ENCODE measurements at places on chromosomes 12 and 14.

GRCh38 chr12:68334132-68334531 lies 2.0 kb upstream of the MDM1 start:
- DNase-seq, result peak; percentile 22

GRCh38 chr12:23950775-23951451 lies 1.4 kb upstream of the SOX5 start:
- no peak for DNase-seq

- DNase-seq, result no peak
Observed at GRCh38 chr14:90429236-90429635, 32.4 kb downstream of the CALM1 start.

DNA sequence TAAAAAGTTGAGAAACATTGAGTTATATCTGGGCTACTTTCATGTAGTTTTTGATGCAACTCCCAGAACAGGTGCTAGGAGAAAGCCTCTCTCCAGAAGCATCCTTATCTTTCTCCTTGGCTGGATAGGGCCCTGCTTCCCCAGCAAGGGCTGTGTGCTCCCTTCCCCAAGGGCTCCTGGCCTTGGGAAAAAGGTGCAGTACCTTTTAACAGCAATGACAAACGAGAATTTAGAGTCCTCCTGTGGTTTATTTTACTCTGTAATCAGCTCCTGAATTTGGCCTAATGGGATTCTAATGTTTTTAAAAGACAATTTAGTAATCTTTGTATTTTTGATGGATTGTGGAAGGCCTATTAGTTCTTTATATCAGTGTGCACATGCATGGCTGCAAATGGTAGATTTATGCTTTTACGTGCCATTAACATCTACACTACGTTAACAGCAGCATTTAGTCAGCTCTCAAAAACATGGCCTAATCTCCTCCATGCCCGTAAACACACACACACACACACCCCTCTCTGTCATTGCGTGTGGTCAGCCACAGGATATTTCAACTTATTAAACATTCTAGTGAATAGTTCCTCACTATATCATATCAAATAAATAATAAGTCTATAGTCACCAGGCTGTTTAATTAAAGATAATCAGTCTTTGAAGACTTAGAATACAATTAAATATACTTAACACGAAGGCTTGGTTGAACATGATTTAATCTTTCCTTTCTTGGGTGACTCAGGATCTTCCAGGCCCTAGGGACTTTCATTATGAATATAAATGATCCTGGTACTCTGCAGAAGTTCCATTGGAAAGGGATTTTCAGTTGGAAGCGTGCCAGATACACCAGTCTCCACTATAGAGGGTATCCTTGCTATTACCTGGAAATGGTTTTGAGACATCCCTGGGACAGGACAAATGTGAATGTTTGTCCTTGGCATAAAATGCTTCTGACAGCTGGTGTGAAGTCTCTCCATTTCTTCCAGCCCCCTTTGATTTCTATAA lies 181.4 kb upstream of the PWP1 start:
- DNase-seq, result no peak

GRCh38 chr12:80894179-80894578 lies 43.6 kb downstream of the LIN7A start:
- DNase-seq, result no peak

DNA sequence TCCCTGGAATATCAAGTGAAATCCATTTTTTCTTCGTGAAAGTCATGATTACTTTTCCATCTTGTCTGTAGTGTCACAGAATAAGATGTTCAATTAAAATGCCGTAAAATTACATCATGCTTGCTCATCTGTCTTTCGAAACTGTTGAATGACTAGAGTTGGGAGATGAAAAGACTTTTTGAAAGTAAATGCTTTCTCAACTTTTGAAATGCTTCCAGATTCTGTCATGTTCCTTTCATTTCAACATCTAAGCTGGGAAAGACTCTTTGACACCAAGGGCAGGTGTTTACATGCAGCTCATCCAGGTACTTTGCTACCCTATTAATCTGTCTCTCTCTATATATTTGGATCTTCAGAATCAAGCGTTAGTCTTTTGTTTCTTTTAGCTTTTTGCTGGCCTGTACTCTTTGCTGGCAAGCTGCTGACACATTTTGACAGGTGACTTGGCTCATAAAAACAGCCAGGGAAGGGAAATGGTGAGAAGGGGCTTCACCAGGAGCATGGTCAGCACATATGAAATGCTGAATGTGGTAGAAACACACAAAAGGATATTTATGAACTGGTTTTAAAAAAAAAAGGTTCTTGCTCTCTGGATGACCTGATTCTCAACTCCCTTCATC lies 77.0 kb upstream of the METAP2 start:
- DNase-seq, result no peak

GRCh38 chr14:96905825-96906224 lies 108.6 kb downstream of the VRK1 start:
- no peak for DNase-seq

DNA sequence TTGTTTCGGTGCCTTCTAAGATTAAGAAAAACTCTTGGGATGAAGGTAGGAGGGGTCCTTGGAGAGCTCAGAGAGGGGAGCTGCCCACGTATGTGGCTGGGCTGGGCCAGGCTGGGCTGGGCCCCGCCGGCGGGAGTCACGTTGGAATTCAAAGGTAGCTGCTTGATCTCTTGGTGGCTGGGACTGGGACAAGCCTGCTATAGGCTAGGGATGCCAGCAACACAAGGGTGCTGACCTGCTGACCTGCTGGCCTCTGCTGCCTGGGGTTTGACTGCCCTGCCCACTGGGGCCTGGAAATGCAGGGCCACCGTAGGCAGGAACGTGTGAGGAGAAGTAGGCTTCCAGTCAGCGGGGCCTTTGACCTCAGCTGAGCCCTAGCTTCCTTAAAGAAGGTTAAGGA lies 52.8 kb upstream of the GTF2A1 start:
- DNase-seq, result no peak

DNA sequence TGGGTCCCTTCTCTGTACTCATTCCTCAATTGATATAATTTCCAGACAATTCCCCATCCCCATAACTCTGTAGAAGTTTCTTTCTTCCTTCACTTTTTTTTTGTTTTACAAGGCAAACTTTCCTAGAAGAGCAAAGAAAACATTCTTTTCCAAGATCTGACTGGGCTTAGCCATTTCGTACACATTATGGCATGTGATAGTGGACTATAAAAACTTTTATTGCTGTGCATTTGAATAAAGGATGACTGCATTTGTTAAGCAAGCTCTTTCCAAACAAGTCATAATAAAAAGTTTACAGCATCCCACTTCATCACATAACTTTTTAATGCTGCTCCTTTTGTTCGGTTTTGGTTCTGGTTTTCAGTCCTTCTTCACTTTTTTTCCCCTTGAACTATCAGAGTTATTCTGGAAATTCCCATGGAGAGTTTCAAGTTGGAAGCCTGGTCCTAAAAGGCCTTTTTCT lies 231.0 kb upstream of the HMGA2 start:
- no peak for DNase-seq

- DNase-seq, result no peak
Observed at GRCh38 chr12:57491393-57492280, 3.8 kb downstream of the MARS1 start.

GRCh38 chr14:100893228-100893601 lies 10.3 kb downstream of the RTL1 start:
- DNase-seq, result no peak

- DNase-seq, result no peak
Observed at GRCh38 chr12:54019924-54020590, 8.2 kb upstream of the HOXC6 start.

GRCh38 chr12:51630986-51631385 lies 40.0 kb downstream of the SCN8A start:
- no peak for DNase-seq

- DNase-seq, result no peak
Observed at GRCh38 chr12:948238-948637, 1.3 kb downstream of the RAD52 start.

- no peak for DNase-seq
Observed at GRCh38 chr12:118190266-118190665, 54.3 kb downstream of the PEBP1 start.

DNA sequence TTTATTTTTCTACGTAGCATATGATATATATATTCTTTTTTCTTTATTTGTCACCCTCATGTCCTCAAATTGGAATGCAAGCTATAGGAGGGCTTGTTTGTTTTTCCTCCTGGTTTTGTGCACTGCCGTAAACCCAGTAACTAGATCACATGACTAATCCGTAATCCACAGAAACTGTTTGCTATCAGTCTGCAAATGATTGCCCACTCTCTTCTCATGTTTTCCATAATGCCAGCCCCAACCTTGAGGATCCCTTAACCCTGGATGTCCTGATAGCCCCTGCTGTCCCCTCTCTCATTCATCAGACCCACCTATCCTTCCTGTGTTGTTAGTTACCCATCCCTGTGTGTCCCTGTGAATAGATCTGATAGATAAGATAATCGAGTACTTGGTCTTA lies 94.0 kb downstream of the TSPAN9 start:
- DNase-seq, result no peak

- peak; percentile 46 for DNase-seq
Observed at GRCh38 chr14:80202888-80203562, 8.3 kb downstream of the DIO2 start.

DNA sequence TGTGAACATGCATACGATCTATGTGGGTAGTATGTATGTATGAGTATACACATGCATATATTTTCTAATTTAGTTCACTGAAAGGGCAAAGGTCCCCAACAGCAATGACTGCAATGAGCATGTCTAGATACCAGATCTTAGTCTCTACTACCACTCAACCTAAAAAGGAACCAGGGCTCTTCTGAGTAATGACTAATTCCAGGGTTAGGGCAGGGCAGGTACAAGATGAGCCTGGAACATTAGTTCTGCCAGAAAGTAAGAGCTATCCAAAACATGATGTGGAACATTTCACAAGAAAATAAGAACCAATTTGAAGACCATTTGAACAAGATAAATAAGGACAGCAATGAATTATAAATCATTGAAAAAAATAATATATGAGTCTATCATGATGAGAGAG lies 91.3 kb upstream of the PDZRN4 start:
- DNase-seq, result no peak

DNA sequence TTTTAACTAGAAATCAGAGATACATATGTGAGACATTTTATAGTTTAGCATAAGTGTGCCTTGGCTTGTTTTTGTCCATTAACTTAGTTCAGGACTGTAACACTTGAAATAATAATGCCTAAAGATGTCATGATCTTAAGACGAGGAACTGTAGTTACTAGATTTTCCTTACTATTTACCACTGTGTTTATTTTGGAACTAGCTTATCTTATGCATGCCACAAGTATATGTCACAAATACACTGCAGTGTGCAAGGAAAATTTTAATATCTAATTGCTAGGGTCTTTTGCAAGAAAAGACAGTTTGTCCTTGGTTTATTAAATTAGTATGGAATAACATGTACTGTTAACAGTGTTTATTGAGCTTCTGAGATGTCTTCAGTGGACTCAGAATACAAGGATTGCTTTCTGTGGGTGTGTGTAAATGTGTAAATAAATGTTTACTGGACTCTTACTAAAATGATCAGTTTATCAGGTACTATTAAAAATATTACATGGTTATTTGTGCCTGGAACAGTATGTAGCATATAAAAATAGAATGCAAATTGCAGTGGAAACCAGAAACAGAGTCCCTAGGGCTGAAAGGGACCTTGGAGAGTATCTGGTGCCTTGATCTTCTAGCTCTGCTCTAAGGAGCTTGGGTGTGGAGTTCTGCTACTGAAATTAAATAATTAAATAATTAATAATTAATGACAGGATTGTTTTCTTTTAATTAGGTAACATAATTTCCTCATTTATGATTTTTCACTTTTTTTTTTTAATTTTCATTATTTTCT lies 58.1 kb downstream of the FGD4 start:
- no peak for DNase-seq

DNA sequence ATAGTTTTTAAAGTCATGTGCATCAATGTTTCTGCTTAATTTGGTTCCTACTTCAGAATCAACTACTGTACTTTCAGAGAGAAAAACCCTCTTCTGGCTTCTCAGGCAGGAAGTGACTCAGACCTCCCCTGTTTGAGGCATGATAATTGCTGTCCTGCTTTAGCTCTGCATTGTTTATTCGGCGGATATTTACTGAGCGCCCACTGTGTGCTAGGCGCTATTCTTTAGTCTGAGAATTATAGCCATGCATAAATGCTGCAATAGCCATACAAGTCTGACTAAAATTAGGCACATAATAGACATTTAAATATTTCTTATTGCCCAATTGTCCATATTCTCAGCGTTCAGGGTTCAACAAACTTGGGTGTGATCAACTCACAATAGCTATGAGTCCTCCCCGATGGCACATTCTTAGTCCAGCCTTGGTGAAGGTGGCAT lies 6.1 kb upstream of the AMIGO2 start:
- DNase-seq, result peak; percentile 22

DNA sequence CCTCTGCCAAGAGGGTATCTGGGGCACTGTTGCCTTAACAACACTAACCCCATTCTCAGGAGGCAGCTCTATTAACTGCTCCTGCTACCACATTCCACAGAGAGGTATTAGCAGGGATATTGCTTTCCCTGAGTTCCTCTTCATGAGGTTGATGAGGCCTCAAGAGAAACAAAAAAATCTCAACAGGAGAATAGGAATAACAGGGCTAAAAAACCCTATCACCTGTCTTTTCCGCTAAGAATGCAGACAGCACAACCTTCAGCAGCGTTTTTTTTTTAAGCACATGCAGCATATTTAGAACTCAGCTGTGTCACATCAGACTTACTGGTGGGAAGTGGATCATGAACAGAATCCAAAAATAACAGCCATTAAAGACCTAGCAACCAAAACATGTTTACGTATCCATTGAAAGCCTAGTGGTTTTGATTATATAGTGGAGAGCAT lies 29.2 kb downstream of the ATF7 start:
- no peak for DNase-seq

- no peak for DNase-seq
Observed at GRCh38 chr14:98940693-98941437, 331.1 kb downstream of the BCL11B start.

DNA sequence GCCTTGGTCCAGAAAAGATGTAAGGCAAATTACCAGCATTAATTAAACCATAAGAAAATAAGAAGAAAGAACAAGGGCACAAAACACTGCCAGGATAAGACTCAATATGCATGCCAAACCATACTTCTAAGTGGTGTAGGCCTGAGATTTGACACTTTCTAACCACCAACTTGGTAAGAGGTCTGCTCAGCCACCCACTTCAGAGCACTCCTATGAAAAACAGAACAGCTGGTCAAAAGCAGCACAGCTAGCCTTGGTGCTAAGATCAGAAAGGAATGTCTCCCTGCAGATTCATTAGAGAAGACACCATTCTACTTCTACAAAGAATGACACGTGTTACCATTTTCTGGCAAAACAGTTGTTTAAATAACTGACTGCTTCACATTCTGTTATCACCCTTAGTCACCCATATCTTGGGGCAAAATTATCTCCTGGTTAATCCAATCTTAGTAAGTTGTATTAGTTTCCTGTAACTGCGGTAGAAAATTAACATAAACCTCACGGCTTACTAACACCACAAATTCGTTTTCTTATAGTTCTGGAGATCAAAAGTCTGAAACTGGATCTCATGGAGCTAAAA lies 13.2 kb downstream of the RPS6KA5 start:
- no peak for DNase-seq

- DNase-seq, result no peak
Observed at GRCh38 chr12:52395761-52396434, 10.2 kb downstream of the KRT82 start.

DNA sequence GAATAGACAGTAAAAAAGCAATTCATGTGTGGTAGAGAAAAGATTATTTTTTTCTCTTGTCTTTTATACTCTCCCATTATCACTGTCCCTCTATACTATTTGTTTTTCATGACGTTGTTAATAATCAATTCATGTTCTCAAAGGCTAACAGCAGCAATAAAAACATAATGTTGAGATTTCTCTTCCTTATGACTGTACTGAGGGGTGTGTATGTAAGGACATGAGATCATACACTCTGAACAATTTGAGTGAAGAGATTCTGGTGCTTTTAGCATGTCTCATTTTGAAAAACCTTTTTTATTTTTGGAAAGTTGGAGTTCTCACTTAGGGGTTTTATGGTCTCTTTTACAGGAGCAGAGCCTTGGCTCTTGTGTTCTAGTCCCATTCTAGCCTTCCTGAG lies 3.8 kb upstream of the TSPAN8 start:
- DNase-seq, result no peak
